ENCODE measurements at places on chromosomes 11 and 22.
A peak's percentile ranks its signal among the peaks of the same experiment; 100 is the strongest.

GRCh38 chr11:125345421-125346178, 150.5 kb downstream of the FEZ1 start:
- no peak for DNase-seq

GRCh38 chr11:21556926-21557325, 636.0 kb upstream of the ANO5 start:
- no peak for DNase-seq

- DNase-seq = peak; percentile 73
Measured at GRCh38 chr11:78310500-78310909, 107.1 kb downstream of the GAB2 start.

- DNase-seq = no peak
Measured at GRCh38 chr11:58837707-58838388, 6.7 kb downstream of the GLYATL2 start.

DNA sequence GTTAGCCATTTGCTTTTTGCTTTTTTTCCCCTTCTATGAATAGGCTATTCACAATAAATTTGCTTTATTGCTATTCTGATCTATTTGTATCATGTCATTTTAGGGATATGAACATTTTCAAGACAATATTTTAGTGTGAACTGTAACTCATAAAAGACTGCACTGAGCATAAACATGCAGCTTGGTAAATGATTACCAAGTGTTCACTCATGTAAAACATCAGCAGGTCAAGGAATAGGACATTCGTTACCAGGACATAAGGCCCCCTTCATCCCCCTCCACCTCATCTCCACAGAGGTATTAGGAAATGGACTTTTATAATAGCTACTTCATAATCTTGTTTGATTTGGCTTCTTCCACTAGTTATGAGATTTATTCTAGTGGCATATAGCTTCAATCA, 12.4 kb downstream of the NLRP14 start:
- DNase-seq = no peak

DNA sequence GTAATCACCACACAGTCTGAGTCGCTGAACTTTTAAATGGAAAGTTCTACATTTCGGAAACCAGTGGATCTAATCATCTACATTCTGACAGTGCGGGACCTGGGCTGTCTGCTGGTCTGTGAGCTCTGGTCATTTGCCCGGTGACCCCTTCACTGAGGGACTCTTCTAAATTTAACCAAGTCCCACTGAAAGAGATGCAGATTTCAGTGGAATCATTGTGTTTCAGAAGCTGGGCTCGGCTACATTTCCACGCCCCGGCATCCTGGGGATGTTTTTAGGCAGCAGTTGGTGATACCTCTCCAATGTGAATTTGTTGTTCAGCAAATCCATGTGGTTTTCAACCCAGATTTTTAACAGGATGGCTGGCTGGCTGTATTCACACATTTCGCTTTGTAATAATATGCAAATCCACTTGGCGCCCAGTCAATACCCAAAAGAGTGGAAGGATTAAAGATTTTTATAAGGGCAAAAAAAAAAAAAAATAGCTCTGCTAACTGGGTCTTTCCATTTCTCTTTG, 145.5 kb upstream of the RASSF10 start:
- no peak for DNase-seq

GRCh38 chr11:56160217-56160616, at the start of gene OR8K5:
Gene OR8K5, minus strand, starts transcription at chr11:56160317. Its CDS starts 0 bp downstream, at chr11:56160317.
- no peak for DNase-seq

- DNase-seq = no peak
Measured at GRCh38 chr11:112590764-112591163, 330.1 kb upstream of the PLET1 start.

Data from GM12864 (cell line).